Hindlimb muscle (tissue), 1 donor: ENCODE measurements at places on chromosomes 6 and 20.

DNA sequence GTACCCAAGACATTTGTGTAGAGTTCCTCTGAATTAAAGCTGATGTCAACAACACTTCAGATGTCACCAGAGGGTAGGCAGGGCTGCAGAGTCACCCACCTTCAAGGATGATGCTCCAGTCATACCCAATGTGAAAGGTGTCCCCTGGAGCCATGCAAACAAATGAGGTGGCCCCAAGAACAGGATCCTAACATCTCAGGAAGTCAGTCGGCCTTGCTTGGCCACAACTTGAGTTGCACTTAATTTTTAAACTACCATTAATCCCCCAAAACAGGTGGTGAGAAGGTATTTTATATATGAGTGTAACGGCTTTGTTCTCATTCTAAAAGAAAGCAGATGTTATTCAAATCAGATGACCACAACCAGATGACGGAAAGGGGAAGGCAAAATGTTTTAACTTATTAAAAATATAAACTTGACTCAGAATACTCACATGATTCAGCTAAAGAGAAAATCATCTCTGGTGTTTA, 21.1 kb upstream of the SERPINB1 start:
- DNase-seq: no peak

DNA sequence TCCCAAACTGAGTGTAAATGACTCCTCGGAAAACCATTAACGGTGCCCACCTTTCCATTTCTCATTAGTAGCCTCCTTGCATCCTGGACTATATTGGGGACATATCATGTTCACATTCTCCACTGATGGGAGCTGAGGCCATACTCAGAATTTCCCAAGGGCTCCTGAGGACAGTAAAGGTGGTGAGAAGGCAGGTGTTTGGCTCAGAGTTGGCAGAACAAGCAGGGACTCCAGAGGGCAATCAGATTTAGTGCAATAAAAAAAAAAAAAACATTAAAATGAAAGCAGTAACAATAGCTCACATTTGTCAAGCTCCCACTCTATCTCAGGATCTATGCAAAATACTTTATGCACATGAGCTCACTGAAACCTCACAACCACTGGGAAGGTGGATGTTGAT, 401.4 kb downstream of the MAFB start:
- no peak for DNase-seq

DNA sequence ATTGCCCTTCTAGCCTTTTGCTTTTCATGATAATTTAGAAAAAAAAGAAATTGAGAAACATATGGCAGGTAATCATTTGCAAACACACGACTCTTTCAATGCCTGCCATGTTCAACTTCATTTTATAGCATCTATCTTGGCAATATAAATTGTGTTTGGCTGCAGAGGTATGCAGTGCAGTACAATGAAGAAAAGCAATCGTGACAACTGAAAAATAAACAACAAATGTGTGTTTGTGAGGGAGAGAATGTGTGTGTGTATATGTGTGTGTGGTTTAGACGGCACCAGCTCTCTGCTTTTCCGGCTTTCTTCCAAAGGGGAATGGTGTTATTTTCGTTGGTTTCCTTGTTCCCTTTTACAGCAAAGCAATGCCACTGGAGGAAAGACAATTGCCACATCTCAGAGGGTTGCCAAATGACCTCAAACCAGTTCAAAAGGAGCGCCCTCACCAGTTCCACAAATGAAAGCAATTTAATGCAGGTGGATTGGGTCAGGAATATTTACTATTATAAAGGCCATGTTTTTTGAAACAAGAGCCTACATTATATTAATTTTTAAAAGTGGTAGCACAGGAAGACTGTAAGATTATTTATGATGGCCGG, 587.2 kb downstream of the PRKN start:
- no peak for DNase-seq

- DNase-seq: peak; percentile 57
Measured at GRCh38 chr6:1381481-1382330, 7.7 kb upstream of the FOXF2 start.

DNA sequence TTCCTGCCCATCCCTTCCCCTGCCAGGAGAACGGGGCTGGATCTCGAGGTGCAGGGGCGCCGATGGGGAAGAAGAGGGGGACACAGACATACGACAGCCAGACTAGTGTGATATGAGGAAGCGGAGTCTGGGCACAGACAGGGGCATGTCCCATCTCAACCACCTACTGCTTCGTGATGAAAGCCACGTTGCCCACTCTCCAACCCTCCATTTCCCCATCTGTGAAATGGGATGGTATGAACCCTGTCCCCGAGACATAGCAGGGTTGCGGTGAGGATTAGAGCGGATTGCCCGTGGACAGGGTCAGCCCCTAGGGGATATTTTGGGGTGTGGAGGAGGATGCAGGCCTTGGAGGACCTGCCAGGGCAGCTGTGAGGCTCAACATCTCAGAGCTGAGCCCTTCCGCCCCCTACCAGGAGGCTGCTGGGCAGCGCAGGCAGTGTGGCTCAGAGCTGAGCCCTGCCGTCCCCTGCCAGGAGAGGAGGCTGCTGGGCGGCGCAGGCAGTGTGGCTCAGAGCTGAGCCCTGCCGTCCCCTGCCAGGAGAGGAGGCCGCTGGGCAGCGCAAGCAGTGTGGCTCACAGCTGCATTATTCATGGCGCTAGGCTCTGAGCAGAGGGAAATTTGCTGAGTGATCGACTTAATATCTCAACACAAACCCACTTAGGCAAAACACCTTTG, 71.7 kb downstream of the GRM4 start:
- no peak for DNase-seq

DNA sequence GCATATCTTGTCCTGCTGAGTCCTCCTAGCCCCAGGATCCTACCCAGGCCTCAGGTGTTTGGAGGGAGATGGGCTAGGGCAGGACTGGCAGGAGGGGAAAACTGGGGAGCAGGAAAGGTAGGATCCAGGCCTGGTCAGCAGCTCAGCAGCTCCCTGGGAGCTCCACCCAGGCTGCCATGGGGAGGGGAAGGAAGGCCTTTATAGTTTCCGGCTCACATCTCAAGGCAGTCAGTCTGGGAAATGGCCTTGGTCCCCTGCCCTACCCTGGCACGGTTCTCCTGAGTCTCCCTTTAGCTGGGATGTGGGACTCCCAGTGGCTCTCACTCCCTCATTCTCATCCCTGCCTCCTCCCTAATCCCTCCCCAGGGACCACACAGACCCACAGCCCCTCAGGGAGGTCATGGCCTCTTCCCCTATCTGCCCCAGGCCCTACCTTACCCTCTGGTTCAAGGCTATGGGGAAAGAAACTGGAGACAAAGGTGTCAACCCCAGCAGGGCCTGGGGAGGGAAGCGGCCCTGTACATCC, 1.6 kb downstream of the SLC44A4 start:
- no peak for DNase-seq

GRCh38 chr20:23121751-23122320, 35.7 kb upstream of the CD93 start:
- DNase-seq: no peak

DNA sequence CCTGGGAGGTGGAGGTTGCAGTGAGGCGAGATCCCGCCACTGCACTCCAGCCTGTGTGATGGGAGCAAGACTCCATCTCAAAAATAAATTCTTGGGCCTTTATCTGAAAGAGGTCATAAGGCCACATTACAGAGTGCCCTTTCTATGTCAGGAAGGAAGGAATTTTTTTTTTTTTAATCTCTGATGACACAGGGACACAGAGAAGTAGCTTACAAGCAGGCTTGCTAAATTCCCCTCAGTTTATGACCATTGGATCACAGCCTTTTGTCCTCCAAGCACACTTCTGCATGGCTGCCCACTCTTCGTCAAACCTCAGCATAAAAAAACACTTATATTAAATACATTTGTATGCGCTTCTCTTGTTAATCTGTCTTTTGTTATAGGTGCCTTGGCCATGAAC, 7.5 kb upstream of the IFNGR1 start:
- no peak for DNase-seq

DNA sequence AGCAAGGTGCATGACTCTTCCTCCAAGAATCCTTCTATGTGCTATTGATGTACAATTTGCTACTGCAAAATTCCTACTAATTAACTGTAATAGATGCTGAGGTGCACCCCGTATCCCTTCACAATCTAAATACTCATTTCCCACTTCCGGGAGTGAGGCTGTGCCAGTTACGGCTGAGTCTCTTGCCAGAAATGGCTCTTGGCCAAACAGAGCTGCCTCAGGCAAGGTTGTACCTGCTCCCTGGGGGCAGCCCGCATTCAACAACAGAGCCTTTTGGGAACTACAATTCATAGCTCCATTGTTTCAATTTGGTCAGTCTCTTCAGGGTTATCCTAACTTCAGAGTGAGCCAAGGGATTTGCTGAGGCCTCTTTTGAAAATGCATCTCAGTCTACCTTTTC, 789.8 kb upstream of the MAP3K7 start:
- no peak for DNase-seq

DNA sequence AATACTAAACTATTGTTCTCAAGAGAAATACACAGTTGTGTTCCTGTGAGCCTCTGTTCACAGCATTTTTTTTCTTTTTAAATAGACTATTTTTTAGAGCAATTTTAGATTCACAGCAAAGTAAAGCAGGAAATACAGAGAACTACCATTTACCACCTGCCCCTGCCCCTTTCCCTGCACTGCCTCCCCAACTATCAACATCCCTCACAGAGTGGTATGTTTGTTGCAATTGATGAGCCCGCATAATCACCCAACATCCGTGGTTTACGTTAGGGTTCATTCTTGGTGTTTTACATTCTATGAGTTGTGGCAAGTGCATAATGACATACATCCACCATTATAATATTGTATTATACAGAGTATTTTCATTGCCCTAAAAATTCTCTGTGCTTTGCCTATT, 71.6 kb upstream of the TNFAIP3 start:
- no peak for DNase-seq

DNA sequence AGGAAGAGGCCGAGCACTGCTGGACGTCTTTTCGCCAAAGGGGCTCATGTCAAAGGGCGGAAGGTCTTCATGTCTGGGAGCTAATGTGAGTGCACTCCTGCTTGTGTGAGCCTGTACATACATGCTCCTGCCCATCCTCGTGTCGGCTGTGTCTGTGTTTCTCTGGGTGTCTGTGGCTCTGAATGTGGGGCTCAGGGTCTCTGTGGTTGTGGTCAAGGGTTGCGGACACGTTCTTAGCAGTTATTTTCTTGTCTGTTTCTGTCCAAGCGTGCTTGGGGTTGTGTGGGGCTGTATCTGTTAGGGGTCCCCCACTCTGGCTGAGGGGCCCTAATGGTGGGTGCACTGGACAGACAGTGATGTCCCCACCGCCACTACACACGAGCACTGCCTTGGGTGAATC, 2.9 kb downstream of the AVP start:
- DNase-seq: no peak

GRCh38 chr6:3209114-3210023, 18.1 kb downstream of the TUBB2B start:
- no peak for DNase-seq

DNA sequence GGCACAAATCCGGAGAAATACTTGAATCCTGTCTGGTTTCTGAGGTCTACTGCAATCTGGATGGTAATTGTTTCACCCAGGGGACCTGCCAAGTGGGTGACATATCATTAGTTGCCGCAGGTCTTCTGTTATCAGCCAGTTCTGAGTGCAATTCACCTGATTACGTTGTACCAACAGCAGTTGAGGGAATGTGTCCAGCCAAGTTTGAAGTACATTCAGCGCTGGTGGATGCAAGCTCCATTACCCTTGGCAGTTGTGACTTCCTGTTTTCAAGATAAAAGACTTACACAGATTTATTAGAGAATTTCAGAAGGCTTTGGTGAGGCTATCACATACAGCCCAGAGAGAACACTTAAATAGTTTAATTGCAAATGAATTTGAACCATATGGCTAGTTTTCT, 42.8 kb downstream of the FNDC1 start:
- no peak for DNase-seq

DNA sequence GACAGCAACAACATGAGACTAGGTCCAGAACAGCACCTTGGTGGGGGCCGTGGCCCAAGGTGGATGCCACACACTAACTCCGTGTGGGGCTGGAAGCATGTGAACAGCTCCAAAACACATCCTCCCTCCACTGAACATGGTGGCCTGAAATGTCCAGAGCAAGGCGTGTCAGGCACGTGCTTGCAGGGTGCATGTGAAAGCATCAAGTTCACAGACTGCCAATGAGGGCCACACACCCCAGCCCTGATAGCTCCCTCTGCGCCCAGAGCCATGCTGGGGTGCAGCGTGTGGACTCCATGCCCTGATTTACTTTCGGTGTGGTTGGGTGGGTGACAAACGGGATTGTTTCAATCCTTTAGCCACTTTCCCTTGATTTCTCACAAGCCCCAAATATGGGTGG, 20.1 kb upstream of the RPP40 start:
- no peak for DNase-seq

- peak; percentile 11 for DNase-seq
Measured at GRCh38 chr6:124430740-124431318, 531.4 kb upstream of the RNF217 start.

DNA sequence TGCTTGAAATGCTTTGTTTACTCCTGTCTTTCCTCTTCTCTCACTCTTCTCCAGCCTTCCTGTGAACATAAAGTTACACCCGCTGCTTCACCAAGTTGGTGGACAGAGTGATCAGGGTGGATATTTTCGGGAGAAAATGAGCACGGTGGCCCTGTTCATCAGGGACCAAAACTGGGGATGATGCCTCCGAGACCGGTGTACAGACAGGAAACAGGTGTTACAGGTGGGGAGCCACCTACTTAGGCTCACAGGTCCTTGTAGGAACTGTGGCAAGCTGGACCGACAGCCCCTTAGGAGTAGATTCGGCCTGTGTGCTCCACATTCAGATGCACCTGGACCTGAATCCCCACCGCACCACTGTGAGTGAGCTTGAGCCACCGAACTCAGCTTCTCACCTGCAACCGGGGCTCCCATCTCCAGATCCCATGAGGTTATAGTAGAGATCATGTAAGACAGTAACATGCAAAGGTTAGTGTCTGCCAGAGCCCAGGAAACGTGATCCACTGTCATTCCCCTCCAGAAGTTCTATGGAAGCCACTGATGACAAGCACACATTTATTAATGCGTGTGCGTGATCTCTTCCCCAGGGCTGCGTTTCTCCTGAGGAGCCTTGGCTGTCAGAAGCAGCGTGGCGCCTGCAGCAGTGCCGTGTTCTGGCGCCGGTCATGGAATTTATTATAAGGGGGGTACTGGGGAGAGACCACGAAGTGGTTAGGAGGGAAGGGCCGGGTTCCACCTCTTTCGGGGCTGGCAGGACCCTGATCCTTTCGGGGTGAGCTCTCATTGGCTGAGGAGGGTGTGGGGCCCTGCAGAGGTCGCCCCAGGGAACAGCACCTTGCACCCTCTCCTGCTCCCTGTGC, 94.2 kb downstream of the ERMARD start:
- DNase-seq: no peak

- peak; percentile 87 for DNase-seq
Measured at GRCh38 chr6:26270903-26271667, 93.9 kb upstream of the BTN3A2 start.

DNA sequence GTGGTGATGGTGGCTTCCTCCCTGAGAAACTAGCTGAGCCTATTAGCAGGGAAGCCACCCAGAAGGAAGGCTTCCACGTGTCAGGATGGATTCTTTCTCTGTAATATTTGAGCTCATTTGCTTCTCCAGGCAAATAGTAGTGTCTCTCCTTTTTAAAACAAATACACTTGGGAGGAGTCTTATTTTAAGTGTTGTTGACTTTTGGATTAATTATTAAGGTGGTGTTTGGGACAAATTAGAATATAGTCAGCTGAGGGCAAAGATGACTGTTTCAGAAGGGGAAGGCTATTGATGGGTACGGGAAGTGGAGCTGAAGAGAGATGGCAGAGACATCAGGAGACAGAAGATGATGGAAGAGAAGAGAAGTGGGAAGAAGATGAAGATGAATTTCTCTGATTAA, 119.8 kb upstream of the PHACTR1 start:
- DNase-seq: no peak

- DNase-seq: no peak
Measured at GRCh38 chr20:48153103-48153502, 367.8 kb upstream of the SULF2 start.
